ENCODE measurements at places on chromosomes 2 and 18.
A peak's percentile ranks its signal among the peaks of the same experiment; 100 is the strongest.

DNA sequence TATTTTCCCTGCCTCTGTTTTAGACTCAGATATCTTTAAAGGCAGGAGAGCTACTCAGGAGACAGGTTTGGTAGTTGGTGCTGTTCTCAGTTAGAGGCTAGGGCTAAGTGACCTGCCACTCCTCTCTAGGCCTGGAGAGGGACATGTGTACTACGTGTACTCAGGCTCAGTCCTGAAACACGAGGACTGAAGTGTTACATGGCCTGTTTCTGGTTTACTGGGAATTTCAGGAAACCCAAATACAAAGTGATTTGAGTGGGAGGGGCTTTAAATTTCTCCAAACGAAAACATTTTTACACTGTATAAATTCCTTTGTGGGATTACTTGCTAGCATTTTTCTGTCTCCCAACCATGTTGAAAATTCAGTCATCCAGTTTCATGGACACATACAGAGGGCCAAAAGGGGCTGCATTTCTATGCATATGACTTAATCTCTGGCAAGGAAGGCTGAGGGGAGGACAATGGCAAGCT lies 343.3 kb downstream of the CYP26B1 start:
- DNase-seq, result no peak

- DNase-seq, result peak; percentile 57
These were observed 19.2 kb downstream of the DTNA start for GRCh38 chr18:34729264-34729663.

- DNase-seq, result no peak
These were observed 36.7 kb downstream of the EMX1 start for GRCh38 chr2:72953976-72954375.

GRCh38 chr2:25912851-25913695 lies 34.8 kb upstream of the ASXL2 start:
- no peak for DNase-seq

GRCh38 chr2:127650785-127651380 lies 4.9 kb downstream of the GPR17 start:
- no peak for DNase-seq

DNA sequence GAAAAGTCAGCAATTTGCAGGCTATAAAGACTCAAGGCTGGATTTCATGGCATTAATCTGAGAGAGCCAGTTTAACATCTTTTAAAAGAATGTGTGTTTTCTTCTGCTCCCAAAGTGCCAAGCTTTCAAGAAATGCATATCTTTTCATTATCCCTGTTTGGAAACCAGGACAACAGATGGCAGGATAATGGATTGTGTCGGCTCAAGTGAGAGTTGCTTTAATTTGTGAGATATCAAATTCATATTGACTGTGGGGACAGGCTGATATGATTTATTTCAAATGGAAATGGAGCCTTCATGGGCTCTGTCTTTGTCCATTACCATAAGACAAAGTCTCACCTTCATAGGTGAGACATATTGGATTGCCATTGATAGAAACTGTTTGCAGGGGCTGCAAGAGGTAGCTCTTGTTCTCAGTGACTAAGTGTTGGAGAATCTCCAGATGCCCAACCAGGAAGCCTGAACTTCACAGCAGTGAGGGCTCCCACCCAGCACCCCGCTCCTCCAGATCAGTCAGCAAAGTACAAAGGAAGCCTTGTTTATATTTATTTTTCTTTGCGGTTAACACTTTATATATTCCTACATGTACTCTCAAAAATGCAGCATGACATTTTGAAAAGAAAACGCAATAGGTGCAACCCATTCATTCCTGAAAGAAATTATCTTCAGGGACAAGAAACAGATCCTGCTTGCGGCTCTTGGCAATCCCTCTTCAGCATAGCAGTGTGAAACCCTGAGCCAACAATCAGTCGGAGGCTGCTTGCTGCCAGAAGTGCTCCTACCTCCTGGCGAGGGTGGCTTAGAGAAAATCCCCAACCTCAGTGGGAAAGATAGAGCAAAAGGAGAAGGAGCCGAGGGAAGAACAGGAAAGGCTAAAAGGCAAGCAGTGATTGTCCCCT lies 65.8 kb upstream of the ATL2 start:
- DNase-seq, result peak; percentile 58
